ENCODE measurements at places on chromosomes 7 and 10. TPM values are rescaled to one million over a fixed set of nuclear protein-coding genes. Genes with fewer than 3 reads are reported as not detected.

DNA sequence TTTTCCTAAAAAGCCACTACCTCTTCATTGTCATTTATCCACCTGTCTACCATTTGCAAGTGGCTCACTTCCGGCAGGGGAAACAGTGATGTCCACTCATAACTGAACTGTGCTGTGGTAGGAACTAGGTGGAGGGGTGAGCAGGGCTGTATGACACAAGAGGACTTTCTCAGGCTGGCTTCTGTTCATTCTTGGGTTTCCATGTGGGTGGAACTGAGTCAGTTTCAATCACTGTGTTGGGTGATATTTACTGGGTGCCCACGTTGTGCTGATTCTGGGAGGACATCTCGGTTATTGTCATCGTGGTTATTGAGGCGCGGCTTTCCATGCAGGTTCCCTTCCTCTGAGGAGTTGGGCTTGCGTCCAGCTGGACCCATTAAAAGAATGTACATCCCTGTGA is 38.8 kb downstream of the RAMP3 start:
- no peaks in the 10 kb centered on the region for H3K27me3 ChIP-seq
- H3K4me1 ChIP-seq = no peaks in the 10 kb centered on the region
- no peaks in the 10 kb centered on the region for H3K36me3 ChIP-seq
- H3K27ac ChIP-seq = no peak overlapping the region
- no peak for DNase-seq

Gene UTF1
- not detected for total RNA-seq

Gene FAM25A
- not detected for total RNA-seq

DNA sequence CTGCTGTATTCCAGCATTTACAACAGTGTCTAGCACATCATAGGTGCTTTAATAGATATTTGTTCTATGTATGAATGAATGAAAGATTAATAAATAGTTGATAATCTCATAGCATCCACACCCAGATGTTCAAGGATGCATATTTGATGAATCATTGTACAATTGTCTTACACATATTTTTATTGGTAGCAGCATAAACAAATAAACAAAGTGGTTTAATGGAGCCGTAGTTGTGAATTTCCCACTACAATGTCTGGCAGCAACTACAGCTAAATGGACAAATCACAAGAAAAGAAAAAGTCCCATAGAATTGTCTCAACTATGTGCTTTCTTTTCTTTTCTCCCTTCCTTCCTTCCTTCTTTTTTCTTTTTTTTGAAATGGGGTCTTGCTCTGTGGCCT is 150.8 kb downstream of the NRP1 start:
- no peaks in the 10 kb centered on the region for H3K36me3 ChIP-seq
- H3K27me3 ChIP-seq = no peaks in the 10 kb centered on the region
- no peak overlapping the region for H3K27ac ChIP-seq
- no peak overlapping the region for H3K4me3 ChIP-seq
- no peak for DNase-seq

GRCh38 chr10:14185316-14186045 is 145.2 kb downstream of the FRMD4A start:
- no peak overlapping the region for H3K27ac ChIP-seq
- H3K4me3 ChIP-seq = no peak overlapping the region
- no peaks in the 10 kb centered on the region for H3K27me3 ChIP-seq
- H3K36me3 ChIP-seq = no peaks in the 10 kb centered on the region
- no peak for DNase-seq

GRCh38 chr7:22363756-22364422 is 6.9 kb upstream of the RAPGEF5 start:
- H3K4me3 ChIP-seq = no peak overlapping the region
- DNase-seq = no peak
- H3K36me3 ChIP-seq = no peaks in the 10 kb centered on the region
- H3K27ac ChIP-seq = no peak overlapping the region

- H3K4me1 ChIP-seq = peaks cover 25% of the 10 kb centered on the region
- DNase-seq = no peak
- H3K4me3 ChIP-seq = no peak overlapping the region
- H3K36me3 ChIP-seq = no peaks in the 10 kb centered on the region
Measured at GRCh38 chr10:35129185-35129674, 2.6 kb downstream of the CREM start.

- no peak for DNase-seq
- no peaks in the 10 kb centered on the region for H3K27me3 ChIP-seq
- no peak overlapping the region for H3K4me3 ChIP-seq
- no peaks in the 10 kb centered on the region for H3K4me1 ChIP-seq
Measured at GRCh38 chr7:94492601-94493000, 17.0 kb upstream of the CASD1 start.

Gene SPDYE5
- not detected for total RNA-seq

- no peaks in the 10 kb centered on the region for H3K36me3 ChIP-seq
- no peaks in the 10 kb centered on the region for H3K27me3 ChIP-seq
- H3K4me3 ChIP-seq = no peak overlapping the region
- peak; percentile 11 for DNase-seq
- no peak overlapping the region for H3K27ac ChIP-seq
- H3K4me1 ChIP-seq = no peaks in the 10 kb centered on the region
Measured at GRCh38 chr10:43214071-43214955, 52.6 kb downstream of the RASGEF1A start.

- DNase-seq = no peak
- no peak overlapping the region for H3K27ac ChIP-seq
- H3K27me3 ChIP-seq = no peaks in the 10 kb centered on the region
Measured at GRCh38 chr7:157281221-157281998, 55.4 kb upstream of the DNAJB6 start.

GRCh38 chr7:98162758-98163157 is 48.5 kb upstream of the BHLHA15 start:
- no peak for DNase-seq
- no peak overlapping the region for H3K27ac ChIP-seq
- no peaks in the 10 kb centered on the region for H3K4me1 ChIP-seq
- H3K36me3 ChIP-seq = no peaks in the 10 kb centered on the region

GRCh38 chr7:112938863-112939573 is 147.6 kb downstream of the GPR85 start:
- peak; percentile 60 for DNase-seq
- no peaks in the 10 kb centered on the region for H3K27me3 ChIP-seq
- no peaks in the 10 kb centered on the region for H3K4me1 ChIP-seq

- H3K4me3 ChIP-seq = no peak overlapping the region
- H3K4me1 ChIP-seq = no peaks in the 10 kb centered on the region
- no peak for DNase-seq
Measured at GRCh38 chr7:83036721-83037380, 125.8 kb downstream of the PCLO start.

Gene CPA2
- 5,612 TPM for total RNA-seq

DNA sequence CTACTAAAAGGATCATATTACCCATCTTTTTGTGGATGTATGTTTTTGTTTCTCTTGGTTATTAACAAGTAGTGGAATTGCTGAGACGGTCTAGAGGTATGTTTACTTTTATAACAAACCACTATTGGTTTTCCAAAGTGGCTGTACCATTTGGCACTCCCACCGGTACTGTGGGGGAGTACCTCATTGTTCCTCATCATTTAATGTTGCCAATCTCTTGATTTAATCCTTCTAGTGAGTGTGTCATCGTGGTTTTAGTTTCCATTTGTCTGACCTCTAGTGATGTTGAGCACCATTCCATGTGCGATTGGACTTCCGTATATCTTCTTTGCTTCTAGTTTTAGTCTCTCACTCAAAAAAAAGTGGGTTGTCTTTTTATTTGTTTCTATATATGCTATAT is 50.4 kb downstream of the RBM33 start:
- no peaks in the 10 kb centered on the region for H3K36me3 ChIP-seq
- no peak overlapping the region for H3K4me3 ChIP-seq
- H3K27ac ChIP-seq = no peak overlapping the region
- no peaks in the 10 kb centered on the region for H3K27me3 ChIP-seq
- no peak for DNase-seq

Gene MAT1A
- total RNA-seq = 15.5 TPM

- H3K4me1 ChIP-seq = no peaks in the 10 kb centered on the region
- H3K4me3 ChIP-seq = no peak overlapping the region
- no peak overlapping the region for H3K27ac ChIP-seq
- DNase-seq = no peak
- H3K36me3 ChIP-seq = no peaks in the 10 kb centered on the region
Measured at GRCh38 chr7:52504561-52504960, 530.9 kb upstream of the POM121L12 start.

DNA sequence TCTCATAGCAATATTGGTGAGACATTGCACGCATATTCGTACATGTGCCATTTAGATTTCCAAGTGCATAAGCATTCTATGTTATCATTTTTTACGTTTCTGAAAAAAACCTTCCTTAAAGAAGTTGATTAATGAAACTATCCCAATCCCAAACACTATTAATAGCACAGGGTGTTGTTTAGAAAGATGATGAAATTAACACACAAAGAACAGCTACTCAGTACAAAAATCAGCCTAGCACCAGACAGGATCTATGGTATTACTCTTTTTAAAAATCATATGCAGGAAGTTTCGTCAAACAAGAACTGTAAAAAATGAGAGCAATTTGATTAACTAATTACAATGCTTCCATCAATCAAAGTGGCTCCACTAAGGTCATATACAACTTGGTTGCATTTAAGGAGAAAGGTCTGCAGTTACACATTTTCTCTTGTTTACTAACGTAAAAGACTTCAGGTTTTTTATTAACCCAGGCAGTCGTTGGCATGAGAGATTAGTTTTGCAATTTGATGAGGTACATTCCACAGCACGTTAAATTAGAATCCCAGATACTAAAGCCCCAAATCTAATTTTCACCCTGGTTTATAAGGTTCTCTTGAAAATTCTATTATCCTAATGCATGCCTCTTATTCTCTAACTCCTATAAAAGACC is 38.1 kb downstream of the SLC35B4 start:
- H3K27me3 ChIP-seq = no peaks in the 10 kb centered on the region
- H3K4me1 ChIP-seq = no peaks in the 10 kb centered on the region
- no peak for DNase-seq
- H3K27ac ChIP-seq = no peak overlapping the region

GRCh38 chr10:125843603-125844329 is 20.4 kb downstream of the BCCIP start:
- peaks cover 31% of the 10 kb centered on the region for H3K36me3 ChIP-seq
- H3K4me3 ChIP-seq = no peak overlapping the region
- no peak for DNase-seq
- H3K27me3 ChIP-seq = no peaks in the 10 kb centered on the region
- peak overlapping the region; percentile 45 for H3K27ac ChIP-seq
- H3K4me1 ChIP-seq = peaks cover 25% of the 10 kb centered on the region

Gene IRF5
- total RNA-seq = 4.2 TPM

Gene CCZ1
- total RNA-seq = 26.0 TPM

All from pancreas (tissue), 10 donors.